ENCODE measurements at places on chromosomes 4 and X.

DNA sequence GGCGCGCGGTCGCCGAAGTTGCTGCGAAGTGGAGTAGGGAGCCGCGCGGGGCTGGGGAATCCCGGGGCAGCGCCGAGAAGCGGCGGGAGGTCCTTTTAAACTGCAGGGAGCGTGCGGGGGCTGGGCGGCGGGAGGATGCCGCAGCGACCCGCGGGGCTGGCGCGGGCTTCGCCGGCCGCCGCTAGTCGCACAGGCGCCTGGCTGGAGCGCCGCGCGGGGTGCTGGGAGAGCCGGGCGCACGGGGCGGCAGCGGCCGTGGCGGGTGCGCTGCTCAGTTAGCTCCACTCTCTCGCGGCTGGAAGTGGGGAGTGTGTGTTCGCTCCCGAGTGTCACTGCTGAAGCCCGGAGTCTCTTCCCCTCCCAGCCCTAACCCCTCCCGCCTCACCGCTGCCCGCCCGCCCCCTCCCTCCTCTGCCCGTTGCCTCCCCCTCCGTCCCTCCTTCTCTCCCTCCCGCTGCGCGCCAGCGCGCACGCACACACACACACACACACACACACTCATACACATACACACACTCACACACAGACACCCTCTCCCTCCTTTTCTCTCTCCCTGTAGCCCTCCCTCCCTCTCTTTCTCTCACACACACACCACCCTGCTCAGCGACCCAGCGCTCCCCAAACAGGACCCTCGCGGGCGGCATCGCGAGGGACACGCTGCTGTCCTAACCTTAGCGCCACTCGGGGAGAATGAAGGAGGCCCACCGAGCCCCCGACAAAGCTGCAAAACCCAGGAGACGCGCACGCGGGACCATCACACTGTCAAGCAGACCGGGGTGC lies at the start of gene NDNF:
Gene NDNF, minus strand, starts transcription at position 312 of the 780 bp plus-strand sequence. CDS start 26,698 bp downstream, outside the sequence.
- peak; percentile 39 for DNase-seq

GRCh38 chrX:46693149-46693548 lies 65.8 kb downstream of the SLC9A7 start:
- no peak for DNase-seq

GRCh38 chr4:179625406-179625805 lies 2183.2 kb upstream of the AGA start:
- no peak for DNase-seq

GRCh38 chrX:46447384-46447783 lies 97.8 kb downstream of the ZNF674 start:
- no peak for DNase-seq

- DNase-seq: no peak
These were observed 184.9 kb downstream of the FRAS1 start for GRCh38 chr4:78242071-78242470.

DNA sequence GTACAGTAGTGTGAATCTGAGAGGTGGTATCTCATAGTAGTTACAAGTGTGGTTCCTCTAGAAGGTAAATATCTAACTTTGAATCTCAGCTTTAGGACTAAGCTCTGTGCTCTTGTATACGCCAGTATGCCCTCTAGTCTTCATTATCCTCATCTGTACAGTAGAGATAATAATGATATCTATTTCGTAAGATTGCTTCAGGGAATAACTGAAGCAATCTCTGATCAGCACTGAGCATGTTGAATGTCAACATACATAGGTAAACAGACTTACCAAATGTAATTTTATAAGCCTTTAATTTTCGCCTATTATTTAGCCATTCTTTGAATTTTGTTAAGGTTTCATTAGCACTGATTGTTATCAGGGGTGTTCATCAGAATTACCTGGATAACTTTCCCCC lies 175.2 kb upstream of the ANKRD50 start:
- no peak for DNase-seq

DNA sequence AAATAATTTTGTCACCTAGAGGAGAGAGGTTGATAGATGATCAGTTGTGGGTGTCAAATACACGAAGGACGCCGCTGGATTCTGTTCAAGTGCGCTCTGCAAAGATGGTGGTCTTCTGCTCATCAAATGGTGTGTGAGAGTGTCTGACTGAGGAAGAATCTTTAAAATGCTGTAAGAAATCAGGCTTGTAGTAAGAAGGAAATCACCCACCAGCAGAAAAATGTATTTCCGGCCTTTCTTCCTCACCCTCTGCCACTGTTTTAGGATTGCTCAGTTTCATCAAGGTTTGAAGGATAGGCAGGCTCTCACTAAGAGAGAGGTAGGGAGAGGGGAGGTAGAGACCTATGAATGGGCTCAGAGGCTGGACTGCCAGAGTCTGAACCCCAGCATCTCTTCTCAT lies 28.7 kb downstream of the RHOH start:
- DNase-seq: no peak

All from mesothelial cell of epicardium (in vitro differentiated cells).